Panc1 (cell line): ENCODE measurements at places on chromosomes 12 and 14. TPM values are rescaled to one million over a fixed set of nuclear protein-coding genes. Genes with fewer than 3 reads are reported as not detected.

Gene TPPP2
- not detected for total RNA-seq

Gene ABCD2
- total RNA-seq = not detected

Gene P2RX2
- 1.2 TPM for total RNA-seq

Gene KRT71
- total RNA-seq = not detected

Gene ANKS1B
- total RNA-seq = 9.7 TPM

Gene RNASE3
- not detected for total RNA-seq

Gene TGM1
- 2.3 TPM for total RNA-seq

Gene PPP4R4
- total RNA-seq = 1.1 TPM

Gene KRT80
- 51.5 TPM for total RNA-seq

Gene FGF23
- total RNA-seq = not detected

Gene KERA
- total RNA-seq = not detected

Gene LLPH
- total RNA-seq = 40.5 TPM

Gene DIO3
- total RNA-seq = 4.4 TPM
